Activated CD4-positive, alpha-beta memory T cell treated with anti-CD3 and anti-CD28 coated beads for 36 hours (primary cell): ENCODE measurements at places on chromosomes 16 and 17. TPM values are rescaled to one million over a fixed set of nuclear protein-coding genes. Genes with fewer than 3 reads are reported as not detected.

GRCh38 chr16:85195900-85196772 is 83.9 kb upstream of the CIBAR2 start:
- no peak for DNase-seq

DNA sequence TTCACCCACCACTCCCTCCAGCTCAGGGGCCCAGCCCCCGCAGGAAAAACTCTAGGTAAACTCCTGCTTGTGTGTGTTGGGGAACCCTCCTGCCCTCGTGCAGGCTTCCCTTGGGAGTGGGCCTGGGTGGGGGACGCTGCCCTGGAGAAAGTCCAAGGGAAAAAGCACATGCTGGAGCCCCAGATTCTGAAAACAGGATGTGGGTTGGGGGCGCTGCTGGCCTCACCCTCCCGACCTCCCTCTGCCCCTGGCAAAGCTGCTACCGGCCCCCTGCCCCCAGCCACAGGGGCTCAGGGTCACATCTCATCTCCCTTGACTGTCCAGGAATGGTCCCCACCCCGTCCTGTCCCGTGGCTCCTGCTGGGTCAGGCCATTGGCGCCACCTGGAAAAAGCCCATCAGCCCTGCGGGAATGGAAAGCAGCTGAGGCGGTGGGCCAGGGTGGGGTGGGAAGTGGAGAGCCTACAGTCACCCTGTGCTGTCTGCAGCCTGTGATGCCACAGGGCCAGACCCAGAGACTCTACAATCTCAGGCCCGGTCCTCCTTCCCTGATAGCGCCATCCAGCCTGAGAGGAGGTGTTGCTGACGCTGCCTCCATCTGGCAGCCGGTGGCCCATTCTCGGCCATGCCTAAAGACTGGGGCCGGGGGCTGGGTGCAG is 2.5 kb upstream of the GJD3 start:
- DNase-seq, result no peak

The ASGR1 gene
- 0.76 TPM for total RNA-seq

- peak; percentile 29 for DNase-seq
Observed at GRCh38 chr17:31580706-31581490, 189.4 kb downstream of the RAB11FIP4 start.

DNA sequence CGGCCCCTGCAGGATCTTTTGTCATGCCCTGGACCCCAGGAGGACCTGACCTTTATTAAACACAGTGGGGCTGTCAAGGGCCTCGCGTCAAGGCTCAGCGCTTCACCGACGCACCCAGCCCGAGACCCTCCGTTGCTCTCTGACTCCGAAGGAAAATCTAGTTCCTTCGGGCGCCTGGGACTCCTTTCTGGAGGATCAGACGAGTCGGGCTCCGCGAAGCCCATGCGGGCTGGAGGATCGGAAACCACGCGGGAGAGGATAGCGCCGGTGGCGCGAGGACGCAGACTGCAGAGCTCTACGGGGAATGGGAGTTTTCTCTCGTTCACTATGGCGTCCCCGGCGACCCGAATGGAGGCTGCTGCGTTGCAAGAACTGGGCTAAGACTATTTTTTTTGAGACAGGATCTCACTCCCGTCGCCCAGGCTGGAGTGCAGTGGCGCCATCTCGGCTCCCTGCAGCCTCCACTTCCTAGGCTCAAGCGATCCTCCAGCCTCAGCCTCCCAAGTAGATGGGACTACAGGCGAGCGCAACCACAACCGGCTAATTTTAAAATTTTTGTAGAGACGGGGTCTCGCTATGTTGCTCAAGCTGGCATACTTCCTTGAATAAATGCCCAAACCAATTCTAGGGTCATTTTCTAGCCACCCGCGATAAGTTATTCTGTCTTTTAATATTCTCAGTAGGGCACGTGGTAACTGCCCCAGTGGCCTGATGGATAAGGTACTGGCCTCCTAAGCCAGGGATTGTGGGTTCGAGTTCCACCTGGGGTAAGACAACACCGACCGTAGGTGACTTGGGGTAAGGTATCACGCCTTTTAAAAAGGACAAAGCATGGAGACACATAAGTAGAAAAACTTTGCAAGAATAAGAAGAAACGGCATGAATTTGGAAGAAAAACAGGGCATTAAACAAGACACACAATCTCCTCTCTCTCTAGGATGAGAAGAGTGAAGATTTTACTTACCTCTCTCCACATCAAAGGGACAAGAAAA is 5.5 kb downstream of the OR1F1 start:
- DNase-seq, result no peak

- peak; percentile 85 for DNase-seq
Observed at GRCh38 chr16:50697881-50698767, 4.7 kb downstream of the NOD2 start.

The ABCC12 gene
- not detected for total RNA-seq

The PSKH1 gene
- 10.0 TPM for total RNA-seq
